ENCODE measurements at places on chromosomes 7 and 10.

GRCh38 chr7:19852192-19852591 is 78.8 kb upstream of the TMEM196 start:
- DNase-seq = peak; percentile 29

GRCh38 chr10:123395906-123396305 is 241.7 kb downstream of the BUB3 start:
- no peak for DNase-seq

DNA sequence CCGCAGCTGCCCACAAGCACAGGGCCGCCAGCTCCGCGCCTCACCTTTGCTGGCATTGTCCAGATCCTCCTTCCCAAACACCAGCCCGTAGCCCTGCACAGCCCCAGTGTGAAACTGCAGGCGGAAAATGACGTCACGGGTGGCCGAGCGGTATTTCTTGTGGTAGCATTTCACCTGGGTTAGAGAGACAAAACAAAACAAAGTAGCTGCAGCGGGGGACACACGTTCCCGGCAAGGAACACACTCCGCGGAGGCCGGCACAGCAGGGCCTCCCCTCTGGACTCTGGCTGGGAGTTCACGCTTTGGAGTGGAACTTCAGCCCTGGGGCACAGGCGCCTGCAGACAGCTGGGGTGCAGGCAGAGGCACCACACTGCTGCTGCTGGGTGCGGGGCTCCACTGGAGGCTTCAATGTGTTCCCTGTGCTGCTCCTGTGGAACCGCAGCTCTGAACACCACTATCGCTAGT is 181.1 kb downstream of the TNS3 start:
- DNase-seq = no peak

DNA sequence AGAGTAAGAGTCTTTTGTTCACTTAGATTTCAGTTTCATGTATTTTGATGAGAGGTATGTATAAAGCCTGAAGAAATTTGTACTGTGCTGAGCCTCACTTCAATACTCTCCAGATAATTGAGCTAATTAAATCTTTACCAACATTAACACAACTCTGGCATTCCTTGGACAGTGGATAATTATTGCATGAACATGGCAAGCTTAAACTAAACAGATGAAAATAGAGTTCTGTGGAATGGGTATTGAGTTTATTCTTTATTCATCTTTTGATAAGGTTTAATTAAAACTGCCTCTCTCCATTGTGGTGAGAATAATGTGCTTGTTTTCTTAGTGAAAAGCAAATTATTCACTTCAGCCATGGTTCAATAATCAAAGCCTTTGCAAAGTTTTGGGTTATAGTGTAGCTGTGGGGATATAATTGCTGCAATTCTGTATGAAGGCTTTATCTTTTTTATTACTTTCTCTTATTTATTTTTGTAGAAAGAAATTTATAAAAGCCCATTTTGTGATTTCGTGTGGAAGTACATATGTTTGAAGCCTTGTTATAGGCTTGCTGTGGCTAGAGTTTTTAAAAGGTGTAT is 126.4 kb upstream of the FZD1 start:
- no peak for DNase-seq

DNA sequence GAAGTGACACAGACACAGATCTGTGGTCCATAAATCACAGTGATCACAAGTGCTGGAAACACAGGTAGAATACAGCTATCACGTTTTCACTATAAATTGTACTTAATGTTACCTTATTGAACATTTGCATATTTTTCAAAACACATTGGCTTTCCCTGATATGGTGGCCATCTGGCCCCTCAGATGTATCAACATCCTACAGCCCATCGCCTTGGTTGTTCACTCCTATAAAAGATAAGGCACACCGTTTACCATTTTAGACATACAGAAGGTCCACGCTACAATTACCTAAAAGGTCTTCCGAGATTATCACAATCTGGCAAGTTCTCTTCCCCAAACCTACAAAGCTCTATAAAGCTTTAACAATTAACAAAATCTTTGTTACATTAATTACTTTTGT is 91.4 kb downstream of the SRPK2 start:
- DNase-seq = no peak

Data from NCI-H1436 treated with DMSO at 0.1 percent for 48 hours (cell line).